GM04503 (cell line): ENCODE measurements at places on chromosomes 16 and 17.

- DNase-seq = no peak
Measured at GRCh38 chr17:74775409-74776043, 619 bp downstream of the NAT9 start.

GRCh38 chr16:57479205-57479975 is 6.9 kb downstream of the DOK4 start:
- DNase-seq = no peak

DNA sequence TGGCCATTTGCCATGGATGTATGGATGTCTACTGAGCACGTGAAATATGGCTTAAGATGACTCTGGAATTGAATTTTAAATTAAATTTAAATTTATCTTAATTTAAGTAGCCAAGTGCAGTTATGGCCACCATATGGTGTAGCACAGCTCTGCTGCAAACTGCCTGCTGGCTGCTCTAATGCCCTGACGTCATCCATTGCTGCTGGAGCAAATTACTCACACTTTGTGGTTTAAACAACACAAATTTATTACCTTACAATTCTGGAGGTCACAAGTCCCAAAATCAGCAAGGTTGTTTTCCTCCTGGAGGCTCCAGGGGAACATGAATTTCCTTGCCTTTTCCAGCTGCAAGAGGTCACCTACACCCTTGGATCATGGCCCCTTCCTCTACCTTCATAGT is 679.3 kb upstream of the EEF2KMT start:
- DNase-seq = no peak

DNA sequence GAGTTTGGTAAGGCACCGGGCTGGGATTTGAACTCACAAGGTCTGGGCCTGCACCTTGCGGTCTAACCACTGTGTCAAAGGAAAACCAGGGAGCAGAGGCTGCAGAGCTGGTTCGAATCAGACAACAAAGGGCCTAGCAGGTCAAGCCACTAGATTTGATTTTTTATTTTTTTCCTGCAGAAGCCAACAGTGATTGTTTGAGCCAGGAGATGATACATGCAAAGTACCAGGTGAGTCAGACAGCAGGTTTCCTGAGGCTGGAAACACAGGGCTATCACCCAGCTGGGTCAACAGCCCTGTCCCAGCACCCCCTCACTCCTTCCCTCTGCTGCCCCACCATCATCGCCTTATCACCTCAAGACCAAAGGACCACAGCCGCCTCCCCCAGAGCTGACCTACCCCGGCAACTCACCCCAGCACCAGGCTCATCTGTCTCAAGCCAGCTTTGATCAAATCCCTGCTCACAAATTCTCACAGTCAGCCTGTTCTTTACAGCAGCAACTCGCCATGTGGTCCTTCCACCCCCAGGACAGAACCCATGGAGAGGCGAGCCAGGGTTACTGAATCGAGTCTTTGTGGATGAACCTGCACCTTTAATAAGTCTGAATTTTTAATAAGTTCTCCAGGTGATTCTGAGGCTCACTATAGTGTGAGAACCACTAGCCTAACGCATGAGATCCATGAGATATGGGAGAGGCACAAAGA is 13.0 kb upstream of the KRT19 start:
- no peak for DNase-seq
